Activated T-cell treated with anti-CD3 and anti-CD28 coated beads for 48 hours (primary cell): ENCODE measurements at places on chromosomes 4 and X.

- no peak for DNase-seq
Measured at GRCh38 chr4:7978907-7979651, 39.4 kb upstream of the AFAP1 start.

DNA sequence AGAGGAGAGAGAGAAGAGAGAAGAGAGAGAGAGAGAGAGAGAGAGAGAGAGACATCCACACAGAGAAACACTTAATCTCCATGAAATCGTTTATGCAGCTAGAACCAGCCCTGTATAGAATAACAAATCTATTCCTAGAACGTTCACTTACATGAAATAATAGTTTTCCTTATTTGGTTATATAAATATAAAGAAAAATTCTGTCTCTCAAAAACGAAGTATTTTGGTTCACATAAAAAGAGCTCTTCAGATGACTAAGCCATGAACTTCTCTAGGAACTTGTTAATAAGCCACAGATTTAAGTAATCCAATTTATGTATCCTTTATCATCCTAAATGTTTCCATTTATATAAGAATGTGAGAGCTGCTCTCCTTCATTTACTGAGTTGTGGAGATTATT, 1315.1 kb upstream of the PCDH7 start:
- no peak for DNase-seq

DNA sequence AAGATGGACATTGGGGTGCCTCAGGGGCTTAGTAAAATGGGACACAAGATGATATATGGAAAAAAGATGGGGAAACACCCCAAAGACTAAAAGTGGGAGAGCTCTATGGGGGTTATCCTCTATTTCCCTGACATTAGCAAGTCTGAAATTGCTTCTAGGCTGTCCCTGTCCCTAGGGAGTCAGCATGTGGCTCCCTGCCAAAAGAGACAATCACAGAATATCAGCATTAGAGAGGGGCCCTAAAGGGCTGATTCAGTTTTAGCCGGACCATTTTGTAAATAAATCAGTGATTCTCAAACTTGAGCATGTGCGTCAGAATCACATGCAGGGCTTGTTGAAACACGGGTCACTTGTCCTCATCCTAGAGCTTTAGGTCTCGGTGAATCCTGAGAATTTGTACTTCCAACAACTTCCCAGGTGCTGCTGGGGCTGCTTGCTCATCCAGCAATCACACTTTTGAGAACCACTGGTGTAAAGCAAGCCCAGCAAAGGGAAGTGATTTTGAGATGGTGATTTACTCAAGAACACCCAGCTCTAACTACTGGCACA, 165.3 kb upstream of the DGKK start:
- no peak for DNase-seq

GRCh38 chrX:46777971-46778810, 19.3 kb upstream of the SLC9A7 start:
- DNase-seq = no peak

- DNase-seq = no peak
Measured at GRCh38 chr4:35511851-35512250, 732.5 kb downstream of the ARAP2 start.

GRCh38 chrX:119512146-119512800, 44.0 kb downstream of the SLC25A5 start:
- DNase-seq = no peak

- no peak for DNase-seq
Measured at GRCh38 chr4:76799718-76800117, 98.2 kb downstream of the SOWAHB start.

- no peak for DNase-seq
Measured at GRCh38 chrX:105552395-105552794, 269.9 kb upstream of the NRK start.

- no peak for DNase-seq
Measured at GRCh38 chrX:38138157-38138891, 82.3 kb downstream of the SRPX start.

- no peak for DNase-seq
Measured at GRCh38 chr4:182425302-182425701, 182.1 kb downstream of the TENM3 start.

DNA sequence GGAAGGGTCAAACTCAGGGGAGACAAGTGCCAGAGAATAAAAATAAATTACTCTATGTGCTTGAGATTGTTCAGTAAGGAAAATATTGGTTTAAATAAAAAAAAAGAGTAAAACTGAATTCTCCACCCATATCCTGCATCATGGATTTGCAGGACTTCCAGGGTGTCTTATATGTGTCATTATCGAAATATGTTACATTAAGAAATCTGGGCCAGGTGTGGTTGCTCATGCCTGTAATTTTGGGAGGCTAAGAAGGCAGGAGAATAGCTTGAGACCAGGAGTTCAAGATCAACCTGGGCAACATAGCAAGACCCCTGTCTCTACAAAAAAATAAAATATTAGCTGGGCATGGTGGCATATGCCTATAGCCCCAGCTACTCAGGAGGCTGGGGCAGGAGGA, 104.9 kb downstream of the PPP3CA start:
- no peak for DNase-seq

- no peak for DNase-seq
Measured at GRCh38 chr4:93719552-93719951, 109.0 kb upstream of the ATOH1 start.

DNA sequence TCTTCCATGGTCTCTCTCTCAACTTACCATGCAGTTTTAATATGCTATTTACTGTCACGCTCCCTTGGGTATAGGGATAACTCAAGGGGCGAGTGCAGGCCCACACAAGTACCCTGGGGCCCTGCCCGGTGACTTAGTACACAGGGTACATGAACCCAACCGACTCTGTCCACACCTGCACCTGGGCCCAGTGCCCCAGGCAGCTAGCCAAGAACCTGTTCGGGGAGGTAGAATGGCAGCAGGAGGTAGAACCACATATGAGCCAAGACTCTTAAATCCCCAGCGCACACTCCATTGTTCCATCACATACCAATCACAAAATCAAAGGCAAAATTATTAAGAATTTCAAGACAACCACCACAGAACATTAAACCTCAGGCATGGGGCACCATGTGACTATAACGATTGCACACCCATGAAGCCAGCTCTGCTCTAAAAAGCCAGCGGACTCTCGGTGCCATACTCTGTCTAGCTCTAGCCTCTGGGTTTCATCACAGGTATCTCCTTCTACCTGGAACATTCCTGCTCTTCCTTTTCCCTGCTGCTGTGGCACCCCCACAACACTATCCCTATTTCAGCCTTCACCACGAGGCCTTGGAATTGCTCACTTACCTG, 14.6 kb downstream of the PHF8 start:
- no peak for DNase-seq

GRCh38 chr4:74228691-74229640, 71.0 kb downstream of the MTHFD2L start:
- peak; percentile 64 for DNase-seq

- DNase-seq = peak; percentile 4
Measured at GRCh38 chrX:18674417-18674787, 2.5 kb upstream of the RS1 start.

- no peak for DNase-seq
Measured at GRCh38 chr4:33425936-33426335, 2705.8 kb downstream of the PCDH7 start.

- DNase-seq = no peak
Measured at GRCh38 chrX:15207384-15207783, 62.5 kb downstream of the ASB9 start.

DNA sequence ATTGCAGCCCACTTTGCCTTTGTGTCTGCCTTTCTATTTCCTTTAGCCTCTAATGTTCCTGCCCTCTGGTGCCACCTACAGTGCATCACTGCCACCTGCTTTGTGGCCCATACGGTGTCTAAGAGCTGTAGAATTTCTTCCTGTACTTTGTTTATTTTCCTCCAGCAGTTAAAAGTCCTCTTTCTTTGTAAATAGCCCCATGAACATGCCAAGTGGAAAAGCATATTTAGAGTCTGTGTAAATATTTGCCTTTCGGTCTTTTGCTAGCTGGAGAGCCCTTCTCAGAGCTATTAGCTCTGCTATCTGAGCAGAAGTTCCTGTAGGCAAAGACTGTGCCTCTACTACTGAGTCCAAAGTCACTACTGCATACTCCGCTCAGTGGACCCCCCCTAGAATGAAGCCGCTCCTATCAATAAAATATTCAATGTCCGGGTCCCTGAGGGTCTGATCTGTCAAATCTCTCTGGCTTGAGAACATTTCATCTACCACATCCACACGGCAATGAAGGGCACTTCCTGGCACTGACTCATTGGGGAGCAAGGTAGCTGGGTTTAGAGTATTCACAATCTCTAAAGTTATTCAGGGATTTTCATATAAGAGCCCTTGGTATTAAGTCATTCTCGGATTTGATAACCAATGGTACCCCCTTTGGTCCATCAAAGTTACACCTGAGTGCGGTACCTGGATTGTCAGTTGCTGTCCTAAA, 36.3 kb downstream of the SULT1E1 start:
- DNase-seq = peak; percentile 12

DNA sequence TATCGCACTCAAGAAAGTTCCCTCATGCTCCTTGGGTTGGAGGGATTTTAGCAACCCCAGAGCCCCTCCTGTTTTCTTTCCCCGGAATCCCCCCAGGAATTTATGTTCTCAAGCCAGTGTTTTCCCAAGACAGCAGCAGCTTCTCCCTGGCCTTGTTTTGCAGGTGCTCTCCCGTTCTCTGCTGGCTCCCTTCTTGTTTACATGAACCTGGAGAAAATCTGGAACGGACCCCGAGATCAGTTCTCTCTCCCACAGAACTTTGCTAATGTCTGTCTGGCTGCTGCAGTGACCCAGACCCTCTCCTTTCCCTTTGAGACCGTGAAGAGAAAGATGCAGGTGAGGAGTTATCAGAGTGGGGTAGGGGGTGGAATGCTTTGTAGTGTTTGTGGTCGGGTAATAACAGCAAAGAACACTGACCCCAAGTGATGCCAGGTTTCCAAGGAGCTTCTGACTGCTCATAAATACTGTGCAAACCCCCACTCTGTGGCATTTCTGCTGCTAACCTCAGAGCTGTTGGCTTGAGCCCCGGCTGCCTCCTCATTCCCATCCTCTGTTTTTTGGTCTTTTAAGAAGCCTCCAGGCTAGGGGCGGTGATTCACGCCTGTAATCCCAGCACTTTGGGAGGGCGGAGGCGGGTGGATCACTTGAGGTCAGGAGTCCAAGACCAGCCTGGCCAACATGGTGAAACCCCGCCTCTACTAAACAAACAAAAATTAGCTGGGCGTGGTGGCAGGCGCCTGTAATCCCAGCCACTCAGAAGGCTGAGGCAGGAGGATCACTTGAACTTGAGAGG, 11.1 kb downstream of the SLC25A43 start:
- no peak for DNase-seq

GRCh38 chrX:47321386-47321785, 49.0 kb upstream of the ZNF157 start:
- no peak for DNase-seq

DNA sequence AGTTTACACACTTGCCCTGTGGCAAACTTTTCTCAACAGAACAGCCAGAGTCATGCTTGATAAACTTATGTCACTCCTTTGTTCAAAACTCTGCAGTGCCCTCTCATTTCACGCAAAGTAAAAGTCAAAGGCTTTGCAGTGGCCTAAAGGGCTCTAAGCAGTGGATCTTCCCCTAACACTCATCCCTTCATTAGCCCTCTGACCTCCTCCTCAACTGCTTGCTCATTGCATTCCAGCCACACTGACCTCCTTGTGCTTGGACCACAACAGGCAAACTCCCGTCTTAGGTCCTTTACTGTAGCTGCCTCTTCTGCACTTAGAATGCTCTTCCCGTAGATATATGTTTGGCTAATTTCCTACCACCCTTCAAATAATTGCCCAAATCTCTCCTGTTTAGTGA, 5.6 kb downstream of the PRDM5 start:
- DNase-seq = no peak

DNA sequence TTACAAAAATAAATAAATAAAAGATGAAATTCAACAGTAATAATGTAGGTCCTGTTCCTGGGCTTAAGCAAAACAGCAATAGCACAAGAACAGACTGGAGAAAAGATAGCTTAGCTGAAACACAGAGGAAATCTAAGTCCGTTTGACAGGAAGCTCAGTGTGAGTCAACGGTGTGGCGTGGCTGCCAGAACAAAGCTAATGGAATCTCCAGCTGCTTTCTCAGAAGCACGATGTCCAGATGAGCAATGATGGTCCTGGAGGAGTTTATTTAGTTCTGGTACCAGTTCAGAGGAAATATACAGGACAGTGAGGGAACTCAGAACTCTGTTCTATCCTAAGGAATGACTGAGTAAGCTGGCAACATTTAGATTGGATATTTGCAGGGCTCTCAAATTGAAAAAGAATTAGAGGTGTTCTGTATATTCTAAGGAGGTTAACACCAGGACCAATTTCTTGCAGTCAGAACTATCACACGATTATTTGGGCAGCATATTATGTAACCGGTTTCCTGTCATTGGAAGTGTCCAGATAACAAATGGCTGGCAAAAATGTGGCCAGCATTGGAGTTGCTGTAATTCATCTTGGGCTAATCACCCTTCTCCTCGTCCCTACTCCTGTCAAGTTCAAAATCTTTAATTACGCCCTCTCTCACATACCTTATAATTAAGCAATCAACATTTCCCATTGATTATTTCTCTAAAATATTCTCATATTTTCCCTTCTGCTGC, 12.7 kb downstream of the GAB3 start:
- DNase-seq = no peak

- no peak for DNase-seq
Measured at GRCh38 chr4:74424111-74424510, 20.8 kb upstream of the AREG start.
